AG08395 (cell line): ENCODE measurements at places on chromosomes 1 and 21.
A peak's percentile ranks its signal among the peaks of the same experiment; 100 is the strongest.

- DNase-seq: peak; percentile 99
Observed at GRCh38 chr1:54886724-54887664, at the start of gene DHCR24. TSS of gene DHCR24 (minus strand) at chr1:54887195. CDS start at chr1:54887119, 76 bp downstream.

GRCh38 chr1:57157818-57158603 is 192.2 kb upstream of the C8B start:
- no peak for DNase-seq

DNA sequence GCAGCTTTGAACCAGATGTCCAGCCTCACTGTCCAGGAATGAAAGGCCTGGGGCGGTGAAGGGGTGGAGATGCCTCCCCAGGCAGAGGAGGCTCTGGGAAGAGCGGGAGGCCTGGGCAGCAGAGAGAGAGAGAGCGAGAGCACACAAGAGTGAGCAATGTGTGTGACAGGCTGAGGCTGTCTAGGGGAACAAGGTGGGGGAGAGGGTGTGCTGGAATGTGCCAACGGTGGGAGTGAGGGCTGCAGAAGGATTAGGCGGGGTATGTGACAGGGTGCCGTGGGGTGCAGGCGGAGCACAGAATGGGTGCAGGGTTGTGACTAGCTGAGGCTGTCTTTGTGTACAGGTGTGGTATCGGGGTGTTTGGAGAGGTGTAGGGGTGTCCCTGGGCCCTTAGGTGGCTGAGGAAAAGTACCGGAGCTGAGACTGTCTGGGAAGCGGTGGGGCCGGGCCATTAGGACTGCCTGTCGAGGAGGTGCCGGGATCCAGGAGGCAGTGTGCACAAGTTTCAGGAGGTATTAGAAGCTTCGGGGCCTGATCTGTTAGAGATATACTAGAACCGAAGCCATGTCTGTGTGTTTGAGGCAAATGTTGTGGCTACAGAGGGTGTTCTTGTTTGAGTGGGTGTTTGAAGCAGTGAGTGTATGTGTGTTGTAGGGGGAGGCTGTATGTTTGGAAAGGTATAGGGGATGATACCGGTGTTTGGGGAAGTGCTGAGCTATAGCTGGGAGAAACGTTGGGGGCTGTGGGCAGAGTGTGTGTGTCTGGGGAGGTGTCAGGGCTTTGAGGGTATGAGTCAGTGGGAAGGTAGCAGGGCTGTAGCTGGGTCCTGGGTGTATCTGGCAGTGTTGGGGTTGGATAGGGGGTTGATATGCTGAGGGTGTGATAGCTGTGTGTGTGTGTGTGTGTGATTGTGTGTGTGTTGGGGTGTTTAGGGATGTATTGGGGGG is 9.1 kb downstream of the AHDC1 start:
- DNase-seq: peak; percentile 67

- no peak for DNase-seq
Observed at GRCh38 chr1:3609769-3610526, 1.4 kb downstream of the MEGF6 start.

GRCh38 chr1:10308001-10308400 is 90.9 kb upstream of the PGD start:
- peak; percentile 7 for DNase-seq

DNA sequence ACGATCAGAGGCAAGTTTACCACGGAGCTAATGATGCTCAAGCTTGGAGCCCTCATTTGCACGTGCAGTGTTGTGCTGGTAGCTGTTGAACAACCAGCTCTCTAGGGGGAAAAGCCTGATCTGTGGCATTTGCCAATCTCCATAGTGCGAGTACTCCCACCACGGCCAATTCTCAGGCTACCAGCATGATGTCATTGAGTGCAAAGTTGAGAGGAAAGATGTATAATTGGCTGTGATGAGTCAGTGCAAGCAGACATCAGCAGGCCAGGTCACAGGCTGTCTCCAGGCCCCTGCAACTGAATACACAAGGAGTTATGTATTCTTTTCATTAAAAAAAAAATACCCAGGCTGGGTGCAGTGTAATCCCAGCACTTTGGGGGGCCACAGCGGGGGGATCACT is 233.1 kb upstream of the VAMP3 start:
- DNase-seq: no peak

DNA sequence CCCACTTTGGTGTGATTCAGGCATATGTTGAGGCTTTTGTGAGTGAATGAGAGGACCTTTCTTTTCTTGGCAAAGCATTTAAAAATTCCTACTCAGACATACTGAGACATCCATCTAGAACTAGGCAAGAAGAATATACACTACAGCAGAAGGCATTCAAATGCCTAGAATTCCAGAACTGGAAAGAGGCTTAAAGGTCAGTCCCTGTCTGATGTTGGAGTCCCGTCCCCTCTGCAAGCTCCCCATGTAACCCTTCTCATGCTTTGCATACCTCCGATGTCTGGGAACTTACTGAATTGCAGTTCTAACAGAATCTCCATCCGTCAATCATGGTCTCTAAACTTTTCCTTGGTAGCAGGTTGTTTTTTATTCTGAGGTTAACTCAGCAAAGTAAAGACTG is 152.9 kb downstream of the ATP6V1G3 start:
- DNase-seq: peak; percentile 13

GRCh38 chr1:235253219-235253962 is 74.6 kb downstream of the ARID4B start:
- DNase-seq: peak; percentile 50

GRCh38 chr1:43225168-43225567 is 44.6 kb upstream of the TMEM125 start:
- peak; percentile 32 for DNase-seq

DNA sequence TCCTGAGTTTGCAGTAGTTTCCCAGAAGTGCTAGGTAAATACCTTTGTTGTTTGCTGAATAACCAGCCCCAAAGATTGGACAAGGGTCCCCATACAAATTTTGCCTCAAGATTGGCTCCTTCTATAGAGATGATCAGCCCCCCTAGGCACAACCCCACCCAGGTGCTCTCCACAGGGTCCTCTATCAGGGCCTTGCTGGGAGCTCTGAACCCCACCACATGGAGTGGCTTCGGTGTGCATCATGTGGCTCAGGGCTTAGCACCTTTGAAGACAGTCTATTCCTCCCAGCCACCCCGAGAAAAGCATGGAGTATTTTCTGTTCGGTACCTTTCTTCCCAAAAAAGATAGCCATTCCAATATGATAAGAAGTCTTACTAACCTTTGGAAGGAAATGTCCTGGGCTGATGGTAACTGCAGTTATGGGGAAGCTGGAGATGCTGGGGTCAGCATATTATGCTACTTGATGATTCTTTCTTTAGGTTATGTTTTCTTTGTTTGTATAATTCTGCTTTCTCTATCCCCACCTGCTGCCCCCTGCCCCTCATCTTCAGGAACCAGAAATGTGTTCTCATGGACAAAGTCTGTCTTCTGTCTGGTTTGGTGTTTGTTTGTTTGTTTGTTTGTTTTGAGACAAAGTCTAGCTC is 5.0 kb upstream of the TSPAN1 start:
- DNase-seq: no peak

DNA sequence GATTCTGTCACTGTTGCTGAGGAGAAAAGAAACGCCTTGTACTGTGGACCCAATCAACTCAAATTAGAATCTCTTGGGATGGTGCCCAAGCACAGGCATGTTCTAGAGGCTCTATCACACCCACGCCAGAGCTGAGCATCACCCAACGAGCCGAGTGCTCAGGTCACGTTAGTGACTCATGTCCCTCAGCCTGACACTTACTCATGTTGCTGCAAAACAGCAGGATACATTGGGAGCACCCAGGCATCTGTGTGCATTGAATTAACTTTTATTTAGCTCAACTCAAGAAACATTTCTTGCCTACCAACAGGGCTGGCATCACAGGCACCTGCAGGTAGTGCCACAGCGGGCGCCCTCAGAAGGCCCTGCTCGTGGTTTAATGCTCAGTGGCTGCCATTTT is 149.8 kb downstream of the ETS2 start:
- peak; percentile 57 for DNase-seq

GRCh38 chr1:201016211-201016651 is 7.3 kb downstream of the KIF21B start:
- peak; percentile 35 for DNase-seq

DNA sequence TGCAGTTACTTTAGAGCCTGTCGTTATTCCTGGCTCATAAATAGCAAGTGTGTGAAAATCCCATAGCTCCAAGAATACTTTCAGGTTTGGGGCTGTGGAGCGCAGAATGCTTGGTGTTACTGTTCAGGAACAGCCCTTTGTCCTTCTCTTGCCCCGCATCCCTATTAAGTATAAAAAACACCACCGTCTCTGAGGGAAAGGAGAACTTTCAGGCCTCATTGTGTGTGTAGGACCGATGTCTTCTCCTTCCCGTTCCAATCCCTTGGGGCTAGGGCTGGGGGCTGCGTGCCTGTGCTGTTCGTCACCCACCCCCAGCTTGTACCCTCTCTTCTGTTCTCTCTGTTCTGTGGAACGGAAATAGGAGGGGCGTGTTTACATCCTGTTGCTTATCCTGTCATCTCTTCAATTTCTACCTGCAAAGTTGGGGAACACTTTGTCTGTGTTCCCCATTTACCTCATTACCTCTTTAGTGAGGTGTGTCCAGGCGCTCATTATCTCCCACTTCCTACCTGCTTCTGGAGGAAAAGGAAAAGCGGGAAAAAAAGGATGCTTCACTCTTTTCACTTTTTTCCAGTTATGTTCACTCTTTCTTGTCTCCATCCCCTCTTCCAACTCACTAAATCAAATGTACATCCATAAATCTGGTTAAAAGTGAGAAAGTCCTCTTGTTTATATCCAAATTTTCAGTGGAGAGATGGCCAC is 788 bp upstream of the TXNIP start:
- DNase-seq: no peak

- peak; percentile 4 for DNase-seq
Observed at GRCh38 chr1:45752441-45753052, 2.1 kb upstream of the IPP start.

DNA sequence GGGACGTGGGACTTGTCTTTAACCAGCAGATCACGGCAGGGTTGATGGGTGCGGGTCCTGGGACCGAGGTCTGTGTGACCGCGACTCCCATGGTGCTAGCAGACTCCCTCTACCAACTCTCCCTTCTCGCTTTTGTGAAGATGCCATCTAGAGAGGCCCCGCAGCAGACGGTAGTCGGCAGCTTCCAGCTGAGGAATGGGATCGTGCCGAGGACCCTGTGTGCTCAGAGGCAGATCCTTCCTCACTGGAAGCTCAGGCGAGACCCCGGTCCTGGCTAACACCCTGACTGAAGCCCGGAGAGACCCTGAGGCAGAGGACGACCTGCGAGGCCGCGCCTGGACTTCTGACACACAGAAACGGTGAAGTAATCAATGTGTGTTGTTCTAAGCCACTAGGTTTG is 12.5 kb upstream of the SPATC1L start:
- no peak for DNase-seq

GRCh38 chr1:171213559-171214454 is 28.7 kb downstream of the FMO2 start:
- no peak for DNase-seq

DNA sequence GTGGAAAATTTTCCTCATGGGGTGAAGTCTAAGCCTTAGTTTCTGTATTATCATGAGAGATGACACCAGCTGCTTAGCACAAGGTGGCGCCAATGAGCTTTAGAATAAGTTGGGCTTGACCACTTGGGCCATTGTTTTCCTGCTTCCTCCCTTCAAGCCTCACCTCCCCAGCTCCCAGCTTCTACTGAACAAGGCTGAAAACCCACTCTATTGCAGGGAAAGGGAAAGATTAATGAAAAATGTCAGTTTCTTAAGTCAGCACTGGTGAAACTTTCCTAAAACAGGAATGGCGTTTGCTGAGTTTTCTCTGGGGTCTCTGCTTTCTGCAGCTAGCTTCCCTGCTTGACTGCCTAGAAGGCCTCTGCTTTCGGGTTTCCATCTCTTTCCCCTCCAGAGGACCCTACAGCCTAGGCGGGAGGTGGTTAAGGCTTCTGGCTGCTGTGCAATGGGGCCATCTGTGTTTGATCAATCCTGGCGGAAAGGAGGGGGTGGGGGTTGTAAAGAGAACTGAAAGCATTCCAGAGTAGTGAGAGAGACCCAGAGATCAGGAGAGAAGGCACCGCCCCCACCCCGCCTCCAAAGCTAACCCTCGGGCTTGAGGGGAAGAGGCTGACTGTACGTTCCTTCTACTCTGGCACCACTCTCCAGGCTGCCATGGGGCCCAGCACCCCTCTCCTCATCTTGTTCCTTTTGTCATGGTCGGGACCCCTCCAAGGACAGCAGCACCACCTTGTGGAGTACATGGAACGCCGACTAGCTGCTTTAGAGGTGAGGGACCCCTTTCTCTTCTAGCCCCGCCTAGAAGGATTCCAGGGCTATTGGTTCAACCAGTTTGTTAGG is at the start of gene OLFML3:
Gene OLFML3, plus strand, starts transcription at position 612 of the 840 bp plus-strand sequence. Its CDS starts 43 bp downstream, at position 655.
- DNase-seq: peak; percentile 95

GRCh38 chr1:56034222-56034621 is 545.1 kb downstream of the PLPP3 start:
- DNase-seq: peak; percentile 68

DNA sequence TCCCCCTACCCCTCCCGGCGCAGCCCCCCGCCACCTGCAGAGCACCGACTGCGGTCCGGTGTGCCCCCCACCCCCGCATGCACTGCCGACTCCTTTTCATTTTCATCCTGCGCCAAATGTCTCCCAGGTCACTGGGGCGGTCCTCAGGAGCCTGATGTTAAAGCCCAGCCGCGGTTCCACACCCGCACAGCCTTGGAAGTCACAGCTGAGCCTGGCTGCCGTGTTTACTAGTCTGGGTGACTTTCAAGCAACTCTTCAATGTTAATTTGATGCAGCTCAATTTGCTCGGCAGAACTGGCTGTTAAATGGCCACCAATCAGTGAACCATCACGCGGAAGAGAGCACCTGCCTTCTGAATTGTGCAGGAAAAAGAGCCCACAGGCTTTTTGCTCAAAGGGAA is 27.2 kb downstream of the THAP3 start:
- DNase-seq: no peak

DNA sequence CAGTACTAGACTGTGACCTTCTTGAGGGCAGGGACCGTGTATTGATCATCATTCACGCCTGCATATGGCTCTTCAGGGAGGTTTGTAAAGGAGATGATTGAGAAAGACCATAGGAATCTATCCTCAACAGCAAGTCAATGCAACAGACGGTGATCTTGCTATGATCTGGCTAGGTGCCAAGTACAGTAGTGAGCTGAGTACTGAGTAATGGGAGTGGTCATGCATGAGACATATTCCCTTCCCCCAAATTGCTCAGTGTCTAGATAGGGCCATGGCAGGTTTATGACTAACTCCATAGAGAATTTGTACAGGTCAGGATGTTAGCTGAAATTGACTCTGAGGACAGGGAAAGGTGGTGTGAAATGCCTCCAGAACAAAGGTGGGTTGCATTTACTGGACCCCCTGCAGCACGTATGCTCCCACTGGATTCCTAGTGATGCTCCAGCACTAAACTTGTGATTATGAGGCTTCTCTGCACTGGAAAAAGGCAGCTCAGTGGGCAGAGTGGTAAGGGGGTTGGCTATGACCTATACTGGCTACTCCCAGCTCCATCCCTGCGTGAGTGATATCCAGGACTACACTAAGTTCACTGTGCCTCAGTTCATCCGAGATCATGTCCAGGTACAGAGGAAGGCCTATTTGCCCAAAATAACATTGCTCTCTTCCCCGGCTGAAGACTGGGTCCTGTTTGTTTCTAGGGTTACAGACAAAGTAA is 37.2 kb downstream of the KCNJ6 start:
- peak; percentile 47 for DNase-seq

GRCh38 chr1:33724348-33724747 is 139.5 kb upstream of the HMGB4 start:
- DNase-seq: no peak
